ENCODE measurements at places on chromosomes 16 and 17.

- no peak for DNase-seq
Measured at GRCh38 chr17:5354310-5354709, 65.2 kb downstream of the NUP88 start.

DNA sequence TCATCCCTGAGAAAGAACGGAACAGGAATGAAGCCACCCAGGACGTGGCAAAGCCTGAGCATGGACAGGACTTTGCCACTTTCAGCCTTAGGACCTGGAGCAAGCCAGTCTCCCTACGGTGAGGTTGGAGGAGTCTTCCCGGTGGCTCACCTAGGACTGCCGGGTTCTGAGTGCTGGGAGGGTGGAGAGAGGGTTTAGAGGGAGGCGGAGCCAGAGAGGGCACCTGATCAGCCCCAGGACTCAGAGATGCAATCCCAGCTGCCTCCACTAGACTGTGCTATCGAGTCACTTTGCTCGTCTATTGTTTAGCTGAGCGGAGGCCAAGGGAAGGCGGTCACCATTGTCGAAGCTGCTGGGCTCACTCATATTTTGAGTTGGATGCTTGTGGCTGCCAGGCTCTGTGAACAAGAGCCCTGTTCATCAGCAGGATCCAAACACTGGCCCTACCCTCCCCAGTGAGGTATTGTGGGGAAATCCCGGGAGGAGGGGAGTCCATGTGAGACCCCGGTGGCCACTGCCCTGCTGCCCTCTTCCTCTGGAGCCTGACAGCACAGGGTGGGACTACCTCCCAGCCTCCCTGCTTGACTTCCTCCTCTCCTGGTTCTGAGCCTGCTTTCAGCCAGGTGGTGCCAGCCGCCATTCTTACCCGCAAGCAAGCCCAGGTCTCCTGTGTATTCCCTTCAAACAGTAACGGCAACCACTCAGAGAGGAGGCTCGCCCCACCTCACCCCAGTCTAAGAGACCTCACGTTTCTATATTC is 7.0 kb downstream of the KRT14 start:
- DNase-seq = peak; percentile 34

DNA sequence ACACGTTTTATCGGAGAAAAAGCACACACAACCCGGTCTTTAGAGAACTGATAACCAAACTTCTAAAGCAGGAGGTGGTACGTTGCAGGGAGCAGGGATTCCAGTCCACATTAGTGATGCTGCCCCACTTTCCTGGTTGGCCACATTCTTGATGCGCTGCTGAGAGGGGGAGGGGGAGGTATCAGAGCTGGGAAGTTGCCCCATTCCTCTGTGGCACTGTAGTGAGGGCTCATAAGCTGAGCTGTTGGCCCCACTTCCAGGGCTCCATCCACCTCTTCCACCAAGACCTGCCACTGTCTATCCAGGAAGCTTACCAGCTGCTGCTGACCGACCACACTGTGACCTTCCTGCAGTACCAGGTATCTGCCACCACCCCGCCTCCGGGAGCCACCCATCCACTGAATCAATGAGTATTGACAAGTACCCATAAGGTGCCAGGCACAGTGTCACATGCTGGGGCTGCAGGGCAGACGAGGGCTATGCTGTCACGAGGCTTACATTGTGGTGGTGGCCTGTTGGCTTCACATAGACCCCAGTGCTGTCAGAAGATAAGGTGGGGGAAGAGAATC is 1.1 kb downstream of the TSEN54 start:
- DNase-seq = peak; percentile 19

- DNase-seq = no peak
Measured at GRCh38 chr17:29162082-29162908, 17.9 kb downstream of the MYO18A start.

DNA sequence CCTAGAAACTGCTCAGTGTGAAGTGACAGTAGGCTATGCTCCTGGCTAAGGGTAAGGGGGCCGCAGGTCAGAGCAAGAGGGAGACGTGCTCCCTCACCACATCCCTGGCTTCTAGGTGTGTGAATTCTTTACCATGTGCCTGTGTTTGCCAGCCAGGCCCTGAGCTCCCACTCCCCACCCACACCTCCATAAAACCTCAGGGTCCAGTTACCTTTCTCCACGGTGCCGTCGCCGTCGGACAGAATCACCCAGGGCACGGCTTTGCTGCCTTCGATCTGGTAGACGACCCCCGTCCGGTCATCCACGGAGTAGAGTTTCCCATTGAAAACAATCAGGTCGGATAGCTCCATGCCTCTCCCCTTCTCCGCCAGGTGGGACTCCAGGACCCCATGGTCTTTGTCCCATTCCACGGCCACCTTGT is 12.8 kb downstream of the CANT1 start:
- no peak for DNase-seq

DNA sequence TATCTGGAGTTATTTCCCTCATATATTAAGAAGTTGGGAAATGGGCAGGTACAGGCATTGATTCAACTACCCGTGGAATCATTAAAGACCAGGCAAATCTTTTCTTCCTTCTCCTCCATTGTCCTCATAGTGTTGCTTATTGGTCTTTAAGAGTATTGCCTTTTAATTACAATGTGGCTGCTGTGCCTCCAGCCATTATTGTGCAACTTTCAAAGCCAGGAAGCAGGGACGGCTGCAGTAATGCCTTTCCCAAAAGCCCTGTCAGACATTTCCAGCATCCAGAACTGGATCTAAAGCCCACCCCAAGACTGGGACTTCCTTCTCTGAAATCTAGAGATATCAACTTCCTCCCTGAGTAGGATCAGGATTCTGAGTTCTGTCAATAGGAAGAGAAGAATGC is 42.3 kb upstream of the MED9 start:
- no peak for DNase-seq

DNA sequence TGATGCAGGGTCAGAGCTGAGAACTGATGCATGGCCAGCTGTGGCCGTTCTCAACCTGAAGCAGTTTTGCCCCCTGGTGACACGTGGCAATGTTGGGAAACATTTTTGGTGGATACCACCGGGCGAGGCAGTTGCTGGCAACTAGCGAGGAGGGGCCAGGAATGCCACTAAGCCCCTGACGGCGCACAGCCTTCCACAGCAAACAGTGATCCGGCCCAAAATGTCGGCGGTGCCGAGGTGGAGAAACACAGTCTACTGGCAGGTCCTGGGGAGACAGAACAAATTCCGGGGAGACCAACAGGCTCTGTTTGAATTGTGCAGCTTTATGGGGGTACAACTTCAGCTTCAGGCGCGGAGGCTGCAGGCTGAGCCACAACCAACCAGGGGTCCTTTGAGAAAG is 8.2 kb downstream of the SLC26A11 start:
- DNase-seq = no peak

DNA sequence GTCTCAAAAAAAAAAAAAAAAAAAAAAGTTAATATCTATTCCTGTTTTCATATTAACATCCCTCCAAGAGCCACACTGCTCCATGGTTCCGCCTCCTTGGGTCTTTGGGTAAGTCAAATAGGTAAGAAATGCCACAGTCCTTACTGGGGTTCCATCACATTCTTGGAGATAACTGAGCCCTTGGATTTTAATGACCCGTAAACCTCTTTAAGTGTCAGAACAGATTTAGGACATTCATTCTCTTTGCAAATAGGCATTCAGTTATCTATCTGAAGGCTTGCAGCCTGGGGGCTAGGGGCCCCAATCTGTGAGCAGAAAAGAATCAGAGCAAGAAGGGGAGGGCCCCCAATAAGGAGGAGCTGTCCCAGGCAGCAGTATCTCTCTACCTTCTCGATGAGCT is 28.0 kb downstream of the MYH13 start:
- DNase-seq = no peak

DNA sequence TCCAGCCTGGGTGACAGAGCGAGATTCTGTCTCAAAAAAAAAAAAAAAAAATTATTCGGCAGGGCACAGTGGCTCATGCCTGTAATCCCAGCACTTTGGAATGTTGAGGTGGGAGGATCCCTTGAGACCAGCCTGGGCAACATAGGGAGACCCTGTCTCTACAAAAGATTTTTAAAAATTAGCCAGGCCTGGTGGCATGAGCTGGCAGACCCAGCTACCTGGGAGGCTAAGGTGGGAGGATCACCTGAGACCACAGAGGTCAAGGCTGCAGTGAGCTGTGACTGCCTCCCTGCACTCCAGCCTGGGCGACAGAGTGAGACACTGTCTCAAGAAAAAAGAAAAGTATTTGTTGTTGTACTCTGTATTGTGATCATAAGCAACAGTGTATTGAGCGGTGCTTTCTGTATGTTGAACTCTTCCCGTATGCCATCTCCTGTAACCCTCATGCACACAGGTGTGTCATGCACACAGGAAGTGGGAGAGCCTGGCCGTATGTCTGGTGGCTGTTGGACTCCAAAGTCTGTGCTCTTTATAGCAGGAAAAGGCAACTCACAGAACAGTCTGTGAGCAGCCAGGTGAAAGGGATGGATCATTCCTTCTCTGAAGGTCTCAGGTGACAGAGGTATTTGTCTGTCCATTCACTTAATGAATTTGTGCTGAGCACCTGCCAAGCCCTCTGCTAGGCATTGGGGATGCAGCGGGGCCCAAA is 17.1 kb downstream of the CDH1 start:
- no peak for DNase-seq

DNA sequence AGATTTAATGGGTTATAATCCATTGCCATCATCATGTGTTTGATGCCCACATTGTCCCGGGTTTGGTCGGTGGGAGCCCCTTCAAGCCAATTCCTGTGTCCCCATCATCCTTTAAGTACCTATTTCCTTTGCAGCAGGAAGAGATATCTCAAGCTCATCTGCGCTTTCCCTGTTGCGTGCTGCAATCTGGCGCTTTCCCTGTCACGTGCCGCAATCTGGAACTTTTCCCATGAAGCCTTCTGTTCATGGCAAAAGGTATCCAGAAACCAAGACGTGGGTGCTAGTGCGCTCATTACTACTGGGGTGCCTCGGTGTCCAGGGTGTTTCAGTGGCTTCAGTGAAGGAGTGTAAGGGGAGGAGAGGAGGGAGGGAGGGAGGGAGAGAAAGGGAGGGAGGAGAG is 174.6 kb upstream of the ZNF469 start:
- DNase-seq = no peak

- no peak for DNase-seq
Measured at GRCh38 chr17:21297597-21297996, 13.1 kb downstream of the MAP2K3 start.

DNA sequence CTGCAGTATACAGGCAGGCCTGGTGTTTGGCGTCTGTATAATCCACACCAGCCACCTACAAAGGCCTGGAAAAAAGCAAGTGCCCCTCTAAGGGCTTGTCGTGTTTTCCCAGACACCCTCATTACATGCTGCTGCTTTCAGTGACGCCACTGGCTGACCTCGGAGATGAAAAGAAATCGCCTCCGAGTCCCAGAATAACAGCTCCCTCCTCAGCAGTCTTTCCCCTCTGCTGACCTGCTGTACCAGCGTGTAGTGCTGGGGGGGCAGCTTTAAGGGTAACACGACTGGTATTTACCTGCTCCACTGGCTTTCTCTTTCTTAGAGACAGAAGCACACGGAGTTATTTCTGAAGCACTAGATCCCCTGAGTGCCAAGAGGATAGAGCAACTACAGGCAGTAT is 296.8 kb downstream of the GRIN2A start:
- DNase-seq = no peak

DNA sequence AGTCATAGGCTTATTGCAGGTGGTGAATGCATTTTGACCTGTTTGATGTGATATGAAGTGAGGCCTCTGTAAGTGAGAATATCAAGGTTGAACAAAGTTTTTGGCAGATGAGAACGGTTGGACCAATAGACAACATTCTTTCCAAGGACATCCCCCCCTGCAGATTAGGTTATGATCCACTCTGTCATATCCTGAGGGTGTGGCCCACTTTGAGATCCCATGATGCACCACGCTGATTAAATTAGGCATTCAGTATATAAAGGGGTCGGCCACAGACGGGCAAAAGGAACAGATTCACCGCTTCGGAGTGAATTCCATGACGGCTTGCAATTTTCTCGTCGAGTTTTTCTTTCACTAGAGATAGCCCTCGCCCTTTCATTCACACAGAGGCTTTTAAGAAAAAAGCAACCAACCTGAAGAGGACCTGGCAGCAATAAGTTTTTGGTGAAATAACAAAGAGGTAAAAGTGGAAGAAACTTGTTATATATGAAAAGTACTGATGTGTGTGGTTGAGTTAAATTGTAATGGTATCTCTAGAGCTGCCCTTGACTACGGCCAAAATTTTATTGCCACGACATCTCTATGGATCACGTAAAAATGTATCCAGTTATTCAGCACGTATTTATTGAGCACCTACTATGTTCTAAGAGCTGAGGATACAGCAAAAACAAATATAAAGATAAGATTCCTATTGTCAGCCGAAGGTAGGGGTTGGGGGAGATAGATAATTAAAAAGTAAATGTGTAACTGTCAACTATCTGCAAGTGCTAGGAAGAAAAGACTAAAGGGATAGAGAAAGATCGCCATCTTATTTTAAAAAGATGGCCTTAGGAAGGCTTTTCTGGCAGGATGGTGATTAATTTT is 1.7 kb upstream of the RBBP6 start:
- DNase-seq = no peak

DNA sequence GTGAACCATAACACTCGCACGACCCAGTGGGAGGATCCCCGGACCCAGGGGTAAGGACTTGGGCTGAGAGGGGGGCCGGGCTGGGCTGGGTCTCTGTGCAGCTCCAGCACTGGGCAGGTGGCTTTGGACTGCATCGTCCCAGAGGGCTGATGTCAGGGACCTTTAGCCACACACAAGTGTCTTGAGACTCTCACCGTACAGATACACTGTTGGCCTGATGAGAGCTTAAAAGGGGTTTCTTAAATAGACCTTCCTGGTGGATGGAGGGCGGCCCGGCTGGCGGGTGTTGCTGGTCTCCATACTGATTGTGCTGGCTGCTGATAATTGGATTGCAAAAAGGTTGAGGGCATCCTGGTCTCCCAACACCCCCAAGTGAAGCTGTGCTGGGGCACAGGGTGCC is 21.7 kb upstream of the CLEC18A start:
- DNase-seq = no peak

- DNase-seq = no peak
Measured at GRCh38 chr17:50518384-50519023, 10.3 kb downstream of the MYCBPAP start.

- DNase-seq = no peak
Measured at GRCh38 chr16:86222965-86223551, 287.3 kb upstream of the FOXF1 start.

DNA sequence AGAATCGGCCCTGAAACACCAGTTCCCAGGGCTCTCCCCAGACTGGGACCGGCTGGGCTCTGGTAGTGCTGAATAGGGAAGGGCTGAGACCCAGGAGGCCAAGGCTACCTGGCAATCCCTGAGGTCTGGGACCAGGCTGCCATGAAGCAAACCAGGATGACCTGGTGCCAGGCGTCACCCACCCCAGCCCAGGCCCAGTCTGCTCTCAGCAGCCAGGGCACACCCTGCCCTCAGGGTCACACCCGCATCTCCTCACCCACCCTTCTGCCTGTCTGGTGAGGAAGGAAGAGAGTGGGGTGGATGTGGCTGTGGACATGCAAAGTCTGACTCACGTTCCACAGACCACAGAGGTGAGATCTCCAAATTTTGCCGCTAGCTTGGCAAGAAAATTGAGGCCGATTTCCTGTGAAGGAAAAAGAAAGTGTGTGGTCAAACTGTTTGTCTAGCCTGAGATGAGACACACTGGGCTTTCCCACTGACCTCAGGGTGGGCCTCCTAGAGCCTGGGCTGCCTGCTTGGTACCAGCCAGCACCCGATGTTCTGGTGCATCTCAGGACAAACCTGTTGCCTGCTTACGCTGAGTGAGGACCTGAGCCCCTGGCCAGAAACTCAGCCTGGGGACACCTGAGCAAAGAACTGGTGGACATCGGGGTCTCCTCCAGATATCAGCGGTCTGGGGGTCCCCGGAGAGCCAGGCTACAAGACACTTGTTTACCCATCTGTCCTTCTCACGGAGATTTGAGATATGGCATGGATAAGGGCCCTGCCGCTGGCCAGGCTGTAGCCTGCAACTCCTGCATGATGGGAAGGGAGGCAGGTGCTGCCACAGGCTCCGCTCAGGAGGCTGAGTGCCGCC is 6.3 kb upstream of the RAB37 start:
- peak; percentile 61 for DNase-seq

Measured in CD8-positive, alpha-beta memory T cell (primary cell).